CD4-positive, alpha-beta T cell (primary cell): ENCODE measurements at places on chromosomes 5 and 9. TPM values are rescaled to one million over a fixed set of nuclear protein-coding genes. Genes with fewer than 3 reads are reported as not detected.

The TICAM2 gene
- total RNA-seq: 0.50 TPM

The AMBP gene
- not detected for total RNA-seq

The CD14 gene
- 1.7 TPM for total RNA-seq

The BARHL1 gene
- total RNA-seq: not detected

GRCh38 chr9:12859704-12860251, 85.0 kb downstream of the LURAP1L start:
- no peak for DNase-seq
- no peaks in the 10 kb centered on the region for H3K27me3 ChIP-seq
- H3K27ac ChIP-seq: no peak overlapping the region
- no peak overlapping the region for H3K4me3 ChIP-seq
- no peaks in the 10 kb centered on the region for H3K36me3 ChIP-seq

GRCh38 chr5:157611571-157612476, 36.2 kb upstream of the ADAM19 start:
- H3K36me3 ChIP-seq: no peaks in the 10 kb centered on the region
- DNase-seq: no peak
- no peak overlapping the region for H3K4me3 ChIP-seq
- H3K27ac ChIP-seq: no peak overlapping the region

DNA sequence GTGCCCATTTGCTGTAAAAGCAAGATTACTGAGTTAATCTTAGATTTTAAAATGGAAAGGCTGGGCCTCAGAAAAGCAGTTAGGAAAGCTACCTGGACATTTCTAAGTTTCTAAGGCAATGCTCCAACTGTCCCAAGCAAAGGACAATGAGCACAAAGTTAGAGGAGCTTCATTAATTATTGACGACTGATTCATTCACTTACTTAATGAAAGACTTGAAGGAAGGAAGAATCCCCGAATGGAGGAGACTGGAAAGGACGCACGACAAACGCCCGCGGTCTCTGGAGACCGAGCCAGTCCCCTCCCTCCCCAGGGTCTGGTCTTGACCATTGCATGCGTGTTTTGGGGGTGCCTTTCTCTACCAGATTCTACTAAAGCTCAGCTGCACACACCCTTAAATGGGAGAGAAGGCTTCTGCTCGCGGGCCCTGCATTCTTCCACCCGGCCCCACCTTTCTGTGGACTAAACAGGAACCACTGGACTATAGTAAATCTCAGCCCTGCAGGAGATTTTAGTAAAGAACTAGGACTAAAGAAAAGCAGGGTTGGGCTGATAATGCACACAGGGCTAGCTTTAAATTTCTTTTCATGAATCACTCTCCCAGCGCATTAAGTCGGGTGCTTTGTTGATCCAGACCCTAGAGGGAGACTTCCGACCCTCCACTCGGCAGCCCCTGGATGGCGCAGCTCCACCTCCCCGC, 44.8 kb downstream of the CTSL start:
- H3K36me3 ChIP-seq: no peaks in the 10 kb centered on the region
- no peaks in the 10 kb centered on the region for H3K4me1 ChIP-seq
- no peaks in the 10 kb centered on the region for H3K27me3 ChIP-seq
- no peak overlapping the region for H3K27ac ChIP-seq

DNA sequence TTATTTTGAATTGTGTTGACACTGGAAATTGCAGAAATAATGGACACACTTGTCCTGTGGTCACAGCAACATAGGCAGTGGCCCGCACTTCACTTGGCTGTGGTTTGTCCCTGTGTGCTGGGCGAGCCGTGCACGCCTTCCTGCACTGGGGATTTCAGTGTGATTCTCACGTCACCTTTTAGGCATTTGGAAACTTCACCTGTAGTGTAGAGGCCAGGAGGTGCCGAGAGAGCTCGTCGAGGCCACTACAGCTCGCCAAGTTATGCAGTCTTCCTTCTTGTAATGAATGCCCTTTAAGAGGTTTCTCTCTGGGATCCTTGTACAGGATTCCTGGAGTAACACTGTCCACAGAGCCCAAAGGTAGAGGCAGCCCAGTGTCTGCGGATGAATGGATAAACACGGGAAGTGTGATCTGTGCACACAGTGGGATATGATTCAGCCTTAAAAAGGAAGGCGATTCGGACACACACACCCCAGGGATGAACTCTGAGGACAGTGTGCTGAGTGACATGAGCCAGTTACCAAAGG, 14.7 kb downstream of the TRAF2 start:
- H3K4me1 ChIP-seq: peaks cover 46% of the 10 kb centered on the region
- H3K36me3 ChIP-seq: peaks cover 39% of the 10 kb centered on the region
- DNase-seq: no peak
- no peak overlapping the region for H3K4me3 ChIP-seq

- H3K27me3 ChIP-seq: no peaks in the 10 kb centered on the region
- H3K4me3 ChIP-seq: no peak overlapping the region
- no peaks in the 10 kb centered on the region for H3K36me3 ChIP-seq
- H3K27ac ChIP-seq: no peak overlapping the region
- DNase-seq: no peak
- no peaks in the 10 kb centered on the region for H3K4me1 ChIP-seq
Measured at GRCh38 chr5:13987843-13988464, 43.5 kb upstream of the DNAH5 start.

DNA sequence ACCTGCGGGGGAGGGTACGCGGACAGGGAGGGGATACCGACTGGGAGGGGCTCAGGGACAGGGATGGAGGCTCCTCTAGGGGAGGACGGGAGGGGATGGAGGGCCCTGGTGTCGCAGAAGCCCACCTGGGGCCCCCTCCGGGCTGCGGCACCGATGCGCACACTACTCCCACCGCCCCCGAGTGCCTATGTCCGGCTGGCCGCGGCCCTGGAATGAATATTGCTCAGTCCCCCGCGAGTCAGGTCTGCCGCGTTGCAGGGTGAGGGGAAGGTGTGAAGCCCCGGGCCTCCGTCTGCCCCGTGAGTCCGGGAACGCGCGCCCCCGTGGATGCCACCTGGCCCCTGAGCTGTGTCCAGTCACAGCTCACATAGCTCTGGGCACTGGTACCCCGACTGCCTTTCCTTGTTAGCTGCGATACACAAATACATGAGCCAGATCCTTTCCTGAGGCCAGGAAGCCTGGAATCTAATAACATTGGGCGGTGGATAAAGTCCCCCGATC, 44.5 kb upstream of the PRSS3 start:
- no peak overlapping the region for H3K27ac ChIP-seq
- peaks cover 27% of the 10 kb centered on the region for H3K4me1 ChIP-seq
- H3K4me3 ChIP-seq: no peak overlapping the region
- peaks cover 57% of the 10 kb centered on the region for H3K27me3 ChIP-seq
- DNase-seq: no peak

DNA sequence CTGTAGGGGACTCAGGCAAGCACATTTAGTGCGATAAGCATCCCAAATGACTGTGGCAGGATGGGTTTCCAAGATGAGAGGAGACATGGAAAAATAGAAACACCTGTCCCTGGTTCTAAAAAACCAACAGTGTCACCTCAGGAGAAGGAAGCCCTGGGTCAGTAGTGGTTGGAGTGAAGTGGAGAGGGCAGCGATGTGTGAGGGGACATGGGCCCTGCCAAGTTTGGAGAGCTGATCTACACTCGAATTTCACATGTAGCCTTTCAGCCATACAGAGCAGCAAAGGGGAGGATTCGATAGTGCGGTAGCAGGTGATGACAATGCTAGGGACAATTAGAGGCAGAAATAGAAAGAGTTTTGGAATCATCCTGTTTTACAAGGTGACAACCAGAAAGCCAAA, 32.6 kb upstream of the LHX2 start:
- no peaks in the 10 kb centered on the region for H3K4me1 ChIP-seq
- DNase-seq: no peak
- H3K36me3 ChIP-seq: no peaks in the 10 kb centered on the region
- H3K27me3 ChIP-seq: peaks cover 8% of the 10 kb centered on the region
- no peak overlapping the region for H3K27ac ChIP-seq

- no peak overlapping the region for H3K4me3 ChIP-seq
- H3K27me3 ChIP-seq: no peaks in the 10 kb centered on the region
- H3K27ac ChIP-seq: no peak overlapping the region
- H3K4me1 ChIP-seq: no peaks in the 10 kb centered on the region
- no peak for DNase-seq
- H3K36me3 ChIP-seq: no peaks in the 10 kb centered on the region
Measured at GRCh38 chr9:106526716-106527204, 336.2 kb upstream of the ZNF462 start.

- H3K4me3 ChIP-seq: no peak overlapping the region
- H3K27ac ChIP-seq: no peak overlapping the region
- H3K27me3 ChIP-seq: no peaks in the 10 kb centered on the region
- DNase-seq: no peak
- peaks cover 6% of the 10 kb centered on the region for H3K4me1 ChIP-seq
Measured at GRCh38 chr5:178142642-178143041, 11.0 kb downstream of the NHP2 start.

DNA sequence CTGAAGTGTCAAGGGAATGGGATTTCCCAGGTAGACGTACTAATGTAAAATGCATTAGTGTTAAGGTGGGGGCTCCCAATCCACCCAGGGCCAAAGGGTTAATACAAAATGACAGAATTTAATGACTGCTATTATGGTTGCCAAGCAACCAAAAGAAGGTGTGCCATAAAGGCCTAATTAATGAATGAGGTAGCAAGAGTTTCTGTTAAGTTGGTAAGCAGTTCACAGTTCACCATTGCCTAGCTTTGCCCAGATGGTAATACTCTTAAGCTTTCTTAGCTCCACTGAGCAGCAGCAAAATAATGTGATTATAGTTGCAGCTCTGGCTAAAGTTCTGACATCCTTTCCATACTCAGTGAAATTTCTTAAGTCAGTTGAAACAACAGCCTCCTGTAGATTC, 211.7 kb downstream of the DENND1A start:
- no peak overlapping the region for H3K4me3 ChIP-seq
- H3K4me1 ChIP-seq: no peaks in the 10 kb centered on the region
- H3K27me3 ChIP-seq: no peaks in the 10 kb centered on the region
- H3K36me3 ChIP-seq: no peaks in the 10 kb centered on the region
- DNase-seq: no peak

- no peaks in the 10 kb centered on the region for H3K4me1 ChIP-seq
- H3K4me3 ChIP-seq: no peak overlapping the region
- no peak overlapping the region for H3K27ac ChIP-seq
- no peaks in the 10 kb centered on the region for H3K27me3 ChIP-seq
- DNase-seq: no peak
Measured at GRCh38 chr5:10527281-10527950, 36.5 kb upstream of the ANKRD33B start.

DNA sequence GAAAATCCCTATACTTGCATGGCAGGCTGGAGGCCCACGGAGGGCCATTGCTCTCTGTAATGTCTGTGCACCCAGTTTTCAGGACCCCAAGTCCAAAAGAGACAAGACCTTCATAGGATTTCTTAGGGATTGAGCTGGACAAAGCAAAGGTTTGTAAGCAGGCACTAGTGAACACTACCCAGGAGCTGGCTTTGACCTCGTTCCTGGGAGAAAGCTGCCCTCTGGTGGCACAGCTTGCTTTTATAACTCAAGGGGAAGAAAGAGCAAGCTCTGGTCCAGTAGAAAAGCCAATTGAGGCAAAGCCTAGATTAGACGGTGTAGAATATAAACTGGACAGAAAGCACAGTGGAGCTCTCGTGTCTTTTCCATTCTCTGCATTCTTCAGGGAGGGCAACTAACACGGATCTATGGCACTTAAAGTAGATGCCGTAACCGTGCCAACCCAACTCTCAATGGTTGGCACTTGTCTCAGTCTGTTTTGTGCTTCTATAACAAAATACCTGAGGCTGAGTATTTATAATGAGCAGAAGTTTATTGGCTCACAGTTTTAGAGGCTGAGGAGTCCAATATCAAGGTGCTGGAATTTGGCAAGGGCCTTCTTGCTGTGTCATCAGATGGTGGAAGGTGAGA, 7.9 kb downstream of the GABRP start:
- no peaks in the 10 kb centered on the region for H3K36me3 ChIP-seq
- H3K27ac ChIP-seq: no peak overlapping the region
- DNase-seq: no peak
- no peak overlapping the region for H3K4me3 ChIP-seq

- no peaks in the 10 kb centered on the region for H3K27me3 ChIP-seq
- no peaks in the 10 kb centered on the region for H3K4me1 ChIP-seq
- no peaks in the 10 kb centered on the region for H3K36me3 ChIP-seq
Measured at GRCh38 chr5:99995407-99995806, 539.8 kb upstream of the FAM174A start.
